ENCODE measurements at places on chromosomes 2 and 18.

DNA sequence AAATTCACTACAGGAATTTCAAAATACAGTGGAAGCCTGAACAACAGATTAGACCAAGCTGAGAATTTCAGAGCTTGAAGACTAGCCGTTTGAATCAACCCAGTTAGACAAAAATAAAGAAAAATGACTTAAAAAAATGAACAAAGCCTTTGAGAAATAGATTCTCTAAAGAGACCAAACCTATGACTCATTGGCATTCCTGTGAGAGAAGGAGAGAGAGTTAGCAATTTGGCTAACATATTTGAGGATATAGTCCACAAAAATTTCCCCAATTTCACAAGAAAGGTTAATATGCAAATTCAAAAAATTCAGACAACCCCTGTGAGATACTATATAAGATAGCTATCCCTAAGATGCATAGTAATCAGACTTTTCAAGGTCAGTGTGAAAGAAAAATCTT lies 78.0 kb downstream of the MYO3B start:
- no peak for DNase-seq

GRCh38 chr2:223122781-223123180 lies 70.8 kb downstream of the KCNE4 start:
- no peak for DNase-seq

DNA sequence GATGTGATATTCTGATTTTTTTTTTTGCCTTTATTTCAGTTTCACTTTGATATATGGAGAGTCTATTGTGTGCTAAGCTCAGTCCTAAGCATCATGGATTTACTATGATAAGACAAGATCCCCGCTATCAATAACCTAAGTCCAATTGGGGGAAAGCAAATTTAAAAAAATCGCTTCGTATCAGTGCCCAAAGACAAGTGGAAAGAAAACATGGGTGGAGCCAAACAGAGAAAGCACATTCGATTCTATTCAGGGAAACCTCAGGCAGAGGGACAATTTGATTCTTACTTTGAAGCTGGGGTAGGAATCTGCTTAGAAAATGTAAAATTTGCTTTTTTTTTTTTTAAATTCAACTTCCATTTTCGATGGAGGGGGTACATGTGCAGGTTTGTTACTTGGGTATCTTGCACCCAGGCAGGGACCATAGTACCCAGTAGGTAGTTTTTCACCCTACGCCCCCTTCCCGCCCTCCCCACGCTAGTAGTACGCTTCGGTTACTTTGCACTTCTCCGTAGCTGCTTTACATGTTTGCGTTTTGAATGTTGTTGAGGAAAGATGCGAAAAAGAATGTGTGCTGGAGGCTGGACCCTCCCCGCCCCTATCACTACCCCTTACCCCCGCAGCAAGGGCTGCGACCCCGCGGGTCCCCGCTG lies 12.4 kb downstream of the KIF5C start:
- DNase-seq: peak; percentile 14

DNA sequence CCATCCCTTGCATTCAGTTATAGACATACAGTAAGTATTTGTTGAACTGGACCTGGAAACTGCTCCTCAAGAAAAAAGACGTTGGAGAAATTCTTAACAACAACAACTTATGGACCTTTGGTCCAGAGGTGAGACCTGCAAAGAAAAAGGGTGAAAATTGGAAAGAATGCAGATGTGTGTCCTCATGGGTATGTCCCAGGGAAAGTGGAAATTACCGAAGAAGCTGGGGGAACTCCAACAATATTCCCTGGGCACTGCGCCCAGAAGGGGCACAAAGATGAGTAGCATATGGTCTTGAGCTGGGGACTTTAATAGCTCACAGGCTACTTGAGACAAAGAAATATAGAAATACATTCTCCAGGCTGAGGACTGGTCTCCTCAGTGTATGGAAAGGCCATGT lies 35.5 kb upstream of the YWHAQ start:
- no peak for DNase-seq

GRCh38 chr18:26614374-26614773 lies 66.0 kb upstream of the KCTD1 start:
- no peak for DNase-seq

DNA sequence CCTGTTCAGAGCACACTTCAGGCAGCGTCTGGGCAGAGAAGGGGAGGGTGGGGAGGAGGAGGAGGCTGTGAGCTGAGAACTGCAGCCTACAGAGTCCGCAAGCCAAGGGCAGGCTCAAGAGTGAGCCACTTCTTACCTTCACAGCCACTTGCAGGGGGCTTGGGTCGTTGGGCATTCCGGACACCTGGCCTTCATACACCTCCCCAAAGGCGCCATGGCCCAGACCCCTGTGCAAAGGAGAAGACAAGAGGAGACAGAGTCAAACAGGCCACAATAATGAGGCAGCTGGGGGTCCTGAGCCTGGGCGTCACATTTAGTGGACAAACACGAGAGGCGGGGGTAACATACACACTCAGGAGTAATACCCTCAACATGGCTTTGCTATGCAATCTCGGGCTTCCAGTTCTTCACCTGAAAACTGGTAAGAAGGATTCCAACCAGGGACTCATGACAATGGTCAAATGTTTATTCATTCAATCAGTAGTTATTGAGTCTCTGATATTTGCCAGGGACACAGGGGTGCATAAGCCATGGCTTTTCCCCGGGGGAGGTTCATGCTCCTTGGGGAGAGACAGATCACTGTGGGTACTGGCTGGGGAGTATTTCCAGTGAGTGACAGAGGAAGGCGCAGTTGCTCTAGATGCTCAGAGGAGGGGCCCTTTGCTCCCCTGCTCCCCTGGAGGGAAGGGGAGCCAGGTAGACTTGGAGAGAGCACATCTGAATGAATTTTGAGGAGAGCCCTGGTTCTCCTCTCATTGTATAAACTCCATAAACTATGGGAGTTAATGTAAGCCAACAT lies 107.4 kb downstream of the CLIP4 start:
- DNase-seq: no peak

- DNase-seq: peak; percentile 85
Measured at GRCh38 chr2:98465456-98466226, 21.0 kb downstream of the INPP4A start.

- DNase-seq: no peak
Measured at GRCh38 chr18:25630682-25631081, 278.7 kb upstream of the ZNF521 start.

GRCh38 chr2:9003366-9003615 lies 193 bp downstream of the MBOAT2 start:
- DNase-seq: no peak

GRCh38 chr2:196951973-196952372 lies 25.5 kb upstream of the PGAP1 start:
- DNase-seq: no peak

DNA sequence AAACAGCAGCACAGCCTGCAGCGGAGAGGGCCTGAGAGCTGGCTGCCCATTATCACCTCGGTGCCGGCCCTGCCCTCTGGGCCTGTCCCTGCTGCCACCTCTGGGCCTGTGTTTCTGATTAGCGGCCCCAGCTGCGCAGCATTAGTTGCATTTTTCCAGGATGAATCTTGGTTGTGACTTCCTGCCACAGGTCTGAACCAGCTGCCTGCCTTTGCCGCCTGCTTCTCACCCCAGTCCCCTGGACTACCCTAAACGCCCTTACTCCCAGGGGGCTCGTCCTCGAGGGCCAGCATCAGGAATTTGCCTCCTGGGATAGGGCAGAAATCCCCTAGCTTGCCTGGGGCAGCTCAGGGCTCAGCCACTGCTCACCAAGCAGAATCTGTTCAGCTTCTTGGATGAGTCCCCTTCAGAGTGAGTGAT lies 342.8 kb downstream of the DYSF start:
- no peak for DNase-seq

DNA sequence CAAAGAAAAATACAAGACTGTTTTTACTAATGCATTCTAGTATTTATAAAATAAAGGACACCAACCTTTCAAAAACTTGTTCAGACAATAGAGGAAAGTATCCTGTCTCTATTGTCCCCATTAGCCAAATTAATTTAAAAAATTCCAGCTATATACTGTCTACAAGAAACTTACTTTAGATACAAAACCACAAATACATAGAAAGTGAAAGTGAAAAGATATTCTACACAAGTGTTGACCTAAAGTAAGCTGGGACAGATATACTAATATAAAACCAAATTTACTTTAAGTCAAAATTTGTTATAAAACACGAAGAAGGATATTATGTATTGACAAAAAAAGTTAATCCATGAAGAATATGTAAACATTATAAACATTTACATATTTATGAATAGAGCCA lies 893.3 kb upstream of the TMEFF2 start:
- DNase-seq: no peak

- DNase-seq: no peak
Measured at GRCh38 chr2:49582946-49583345, 428.6 kb upstream of the FSHR start.

GRCh38 chr2:231680285-231680991 lies 27.9 kb upstream of the PTMA start:
- DNase-seq: no peak

DNA sequence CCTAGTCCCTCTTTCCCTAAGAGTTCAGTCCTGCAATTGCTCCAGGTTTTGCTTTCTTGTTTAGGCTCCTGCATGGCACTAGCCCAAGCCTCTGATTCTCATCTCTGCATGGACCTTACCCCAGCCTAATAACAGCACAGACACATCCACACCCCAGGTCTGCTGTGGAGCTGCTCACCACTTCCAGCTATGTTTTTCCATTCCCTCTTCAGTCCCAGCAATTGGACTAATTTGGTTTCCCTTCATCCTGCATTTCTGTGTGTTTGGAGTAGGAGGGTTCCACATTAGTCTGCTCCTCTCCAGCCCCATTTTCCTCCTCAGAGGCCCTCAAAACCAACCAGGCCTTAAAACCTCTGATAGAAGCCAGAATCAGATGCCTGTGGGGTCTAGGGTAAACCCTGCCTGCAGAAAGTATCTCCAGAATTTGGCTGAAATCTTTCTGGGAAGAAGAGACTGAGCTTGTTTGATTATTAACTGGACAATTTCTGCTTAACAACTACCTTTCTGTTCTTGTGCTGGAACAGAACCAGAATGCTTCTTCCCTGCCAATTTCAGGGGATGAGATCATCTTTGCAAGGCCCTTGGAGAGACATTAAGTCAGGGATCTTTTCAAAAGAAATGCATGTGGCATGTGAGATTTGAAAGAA lies 95.9 kb downstream of the GFPT1 start:
- no peak for DNase-seq

DNA sequence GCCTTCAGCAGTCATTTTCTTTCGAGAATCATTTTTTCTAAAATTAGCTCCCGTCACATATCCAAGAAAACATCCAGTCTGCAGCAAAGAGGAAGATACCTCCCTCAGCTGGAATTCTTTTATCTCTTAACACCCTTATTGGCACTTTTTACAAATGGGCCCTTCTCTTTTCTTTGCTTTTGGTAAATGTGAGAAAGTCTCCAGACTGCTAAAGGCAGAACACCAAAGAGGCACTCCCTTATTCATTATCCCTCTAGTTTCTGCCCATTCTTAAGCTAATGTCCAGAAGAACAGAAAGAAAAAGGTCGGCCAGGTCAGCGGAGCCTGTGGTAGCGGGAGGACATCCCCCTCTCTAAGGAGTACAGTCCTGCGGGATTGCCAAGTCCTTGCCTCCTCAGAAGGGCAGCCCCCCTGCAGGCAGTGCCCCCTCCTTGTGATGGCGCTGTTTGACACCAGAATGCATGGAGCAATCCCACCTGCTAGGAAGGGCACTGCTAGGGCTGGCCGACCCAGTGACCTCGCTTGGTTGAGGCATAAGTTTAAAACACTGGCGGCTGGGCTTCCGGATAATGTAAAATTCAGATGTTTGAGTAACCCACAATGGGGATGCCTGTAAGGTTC lies 34.0 kb downstream of the ST6GAL2 start:
- no peak for DNase-seq

GRCh38 chr18:48418539-48419276 lies 9.5 kb upstream of the ZBTB7C start:
- no peak for DNase-seq

DNA sequence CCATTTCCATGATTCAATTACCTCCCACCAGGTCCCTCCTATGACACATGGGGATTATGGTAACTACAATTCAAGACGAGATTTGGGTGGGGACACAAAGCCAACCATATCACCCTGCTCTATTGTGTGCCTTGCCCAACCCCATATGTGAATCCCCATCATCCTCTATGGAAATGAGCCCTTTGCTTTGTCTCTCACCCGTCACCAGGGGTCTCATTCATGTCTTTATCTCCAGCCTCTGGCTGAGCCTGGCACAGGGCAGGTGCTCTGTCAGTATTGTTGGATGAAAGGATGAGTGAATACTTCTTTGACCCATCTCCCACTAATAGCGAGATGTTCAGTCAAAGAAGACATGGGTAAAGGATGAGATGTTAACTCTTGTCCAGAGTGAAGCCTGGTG lies 116.6 kb upstream of the LGALSL start:
- DNase-seq: no peak

GRCh38 chr2:52877703-52878102 lies 889.9 kb upstream of the CHAC2 start:
- no peak for DNase-seq

DNA sequence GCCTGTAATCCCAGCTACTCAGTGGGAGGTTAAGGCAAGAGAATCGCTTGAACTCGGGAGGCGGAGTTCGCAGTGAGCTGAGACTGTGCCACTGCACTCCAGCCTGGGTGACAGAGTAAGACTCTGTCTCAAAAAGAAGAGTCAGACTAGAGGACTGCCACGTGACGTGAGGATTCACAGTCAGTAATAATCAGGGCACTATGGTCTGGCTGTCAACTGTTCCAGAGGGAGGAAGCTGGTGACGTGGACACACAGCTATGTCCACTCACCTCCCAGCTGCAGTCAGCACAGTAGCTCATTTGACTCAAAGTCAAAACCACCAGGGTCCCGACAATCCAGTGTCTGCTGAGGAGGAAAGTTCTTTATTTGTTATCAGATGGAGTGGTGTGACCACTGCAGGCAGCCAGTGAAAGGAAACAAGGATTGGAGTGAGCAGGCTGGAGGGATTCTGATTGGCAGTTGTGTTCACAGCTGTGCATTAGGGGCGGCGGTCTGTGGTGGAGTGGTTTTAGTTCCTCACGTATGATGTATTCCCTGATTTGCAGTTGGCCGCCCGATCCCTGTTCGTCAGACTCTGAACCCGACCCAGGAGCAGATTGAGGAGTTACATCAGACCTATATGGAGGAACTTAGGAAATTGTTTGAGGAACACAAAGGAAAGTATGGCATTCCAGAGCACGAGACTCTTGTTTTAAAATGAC lies 37.9 kb downstream of the MOGAT1 start:
- no peak for DNase-seq

GRCh38 chr2:227860221-227860641 lies 11.2 kb upstream of the DAW1 start:
- no peak for DNase-seq

- no peak for DNase-seq
Measured at GRCh38 chr2:71746946-71747501, 293.7 kb downstream of the DYSF start.

- no peak for DNase-seq
Measured at GRCh38 chr2:173667415-173667814, 297.8 kb downstream of the SP3 start.
